Stimulated activated CD8-positive, alpha-beta memory T cell treated with anti-CD3 and anti-CD28 coated beads, Interleukin-15, amount 100 ng/mL, for 24 hours (primary cell): ENCODE measurements at places on chromosomes 4 and X.

DNA sequence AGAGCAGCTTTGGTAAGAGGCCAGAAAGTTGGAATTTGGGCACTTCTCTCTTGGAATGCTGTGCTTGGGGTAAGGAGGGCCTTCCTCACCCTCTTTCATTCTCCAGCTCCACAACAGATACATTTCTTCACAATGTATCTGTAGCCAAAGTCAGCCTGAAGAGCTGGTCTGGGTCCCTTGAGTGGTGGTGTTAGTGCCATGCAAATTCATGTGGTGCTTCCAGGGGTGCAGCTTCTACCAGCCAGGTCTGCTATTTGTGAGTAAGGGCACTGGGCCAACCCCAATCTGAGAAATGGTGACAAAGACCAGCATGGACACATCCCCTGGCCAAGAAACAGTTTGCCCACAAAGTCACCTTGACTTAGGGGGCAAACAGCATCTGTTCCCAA is 17.8 kb downstream of the AMER1 start:
- DNase-seq, result no peak

GRCh38 chr4:4492161-4492847 is 49.5 kb downstream of the STX18 start:
- DNase-seq, result no peak

DNA sequence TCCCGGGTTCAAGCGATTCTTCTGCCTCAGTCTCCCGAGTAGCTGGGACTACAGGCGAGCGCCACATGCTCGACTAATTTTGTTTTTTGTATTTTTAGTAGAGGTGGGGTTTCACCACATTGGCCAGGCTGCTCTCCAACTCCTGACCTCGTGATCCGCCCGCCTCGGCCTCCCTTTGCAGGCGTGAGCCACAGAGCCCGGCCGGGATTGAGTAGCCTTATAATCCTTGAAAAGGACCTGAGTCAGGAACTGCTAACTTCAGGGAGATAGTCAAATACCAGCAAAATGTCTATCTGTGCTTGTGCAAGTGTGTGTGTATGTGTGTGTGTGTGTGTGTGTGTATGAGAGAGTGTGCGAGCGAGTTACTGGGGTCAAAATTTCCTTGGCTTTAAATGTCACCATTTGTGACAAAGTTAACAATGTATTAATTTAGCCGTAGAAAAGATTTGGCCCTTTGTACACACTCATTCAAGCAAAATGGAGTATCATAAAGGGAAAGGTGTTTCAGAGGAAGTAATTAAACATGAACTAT is 1.8 kb upstream of the KDM6A start:
- DNase-seq, result no peak

DNA sequence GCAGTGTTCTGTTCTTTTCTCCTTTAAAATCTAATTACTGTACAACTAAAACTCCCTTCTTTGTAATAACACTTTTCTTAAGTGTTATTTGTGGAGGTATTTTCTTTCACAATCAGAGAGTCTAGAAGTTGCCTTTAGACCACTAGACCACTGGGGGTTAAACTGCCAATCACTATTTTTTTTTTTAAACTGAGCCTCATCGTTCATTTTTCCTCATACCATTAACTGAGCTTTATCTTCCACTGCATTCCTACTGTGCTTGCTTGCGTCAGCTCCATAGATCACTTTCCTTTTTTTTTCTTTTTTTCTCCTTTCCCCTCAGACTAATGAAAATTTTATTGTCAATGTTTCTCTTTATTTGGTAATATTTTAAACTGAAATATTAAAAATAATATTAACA is 310.6 kb downstream of the PDHA2 start:
- no peak for DNase-seq
